Naive thymus-derived CD4-positive, alpha-beta T cell (primary cell): ENCODE measurements at places on chromosomes 1 and 21.

DNA sequence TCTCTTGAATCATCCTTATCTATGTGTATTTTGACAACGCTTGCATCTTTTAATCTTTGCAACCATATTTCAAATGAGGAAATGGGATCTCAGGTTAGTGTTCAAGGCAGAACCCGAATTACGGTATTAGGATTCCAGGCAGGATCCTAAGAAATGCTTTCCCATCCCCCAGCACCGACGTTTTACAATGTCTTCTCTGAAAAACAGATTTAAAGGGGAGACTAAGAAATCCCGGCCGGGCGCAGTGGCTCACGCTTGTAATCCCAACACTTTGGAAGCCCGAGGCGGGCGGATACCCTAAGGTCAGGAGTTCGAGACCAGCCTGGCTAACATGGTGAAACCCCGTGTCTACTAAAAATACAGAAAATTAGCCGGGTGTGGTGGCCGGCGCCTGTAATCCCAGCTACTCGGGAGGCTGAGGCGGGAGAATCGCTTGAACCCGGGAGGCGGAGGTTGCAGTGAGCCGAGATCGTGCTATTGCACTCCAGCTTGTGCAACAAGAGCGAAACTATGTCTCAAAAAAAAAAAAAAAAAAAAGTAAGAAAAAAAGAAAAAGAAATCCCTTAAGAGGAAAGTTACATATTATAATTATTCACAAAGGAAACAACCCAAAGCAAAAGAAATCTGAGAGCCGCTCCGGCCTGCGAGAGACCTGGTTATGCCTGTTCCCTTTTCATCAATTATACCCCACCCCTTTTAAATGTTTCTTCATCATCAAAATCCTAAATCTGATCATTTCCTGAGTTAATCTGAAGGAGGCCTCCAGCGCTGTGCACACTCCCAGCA is 801 bp upstream of the GORAB start:
- DNase-seq: no peak

GRCh38 chr1:96074422-96074821 is 647.2 kb upstream of the PTBP2 start:
- no peak for DNase-seq

- DNase-seq: no peak
Observed at GRCh38 chr1:242133796-242134195, 134.9 kb upstream of the MAP1LC3C start.

DNA sequence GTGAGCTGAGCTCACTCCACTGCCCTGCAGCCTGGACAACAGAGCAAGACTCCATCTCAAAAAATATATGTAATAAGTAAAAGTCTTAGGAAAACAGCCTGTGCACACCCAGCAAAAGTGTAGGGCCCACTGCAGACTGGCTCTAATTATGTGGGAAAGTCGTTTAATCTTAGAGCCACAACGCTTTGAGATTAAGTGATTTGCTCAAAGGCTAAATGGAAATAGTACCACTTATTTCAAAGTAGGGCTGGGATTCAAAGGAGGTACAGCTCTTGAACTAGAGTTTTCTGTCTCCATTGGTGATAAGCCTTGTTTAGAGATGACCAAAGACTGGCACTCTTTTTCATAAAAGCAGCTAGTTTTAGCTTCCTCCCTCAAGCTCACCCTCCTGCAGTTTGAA is 2.2 kb downstream of the TACSTD2 start:
- no peak for DNase-seq

GRCh38 chr1:22108339-22109105 is 34.4 kb downstream of the WNT4 start:
- DNase-seq: no peak

GRCh38 chr1:47211796-47212269 is 20.2 kb downstream of the TAL1 start:
- DNase-seq: no peak
